ENCODE measurements at places on chromosomes 5 and 9.

GRCh38 chr5:10894445-10895054 is 133.5 kb upstream of the DAP start:
- no peak for DNase-seq

GRCh38 chr5:135880801-135881200 is 14.8 kb downstream of the IL9 start:
- no peak for DNase-seq

GRCh38 chr9:83027153-83027891 is 35.6 kb downstream of the RASEF start:
- no peak for DNase-seq

DNA sequence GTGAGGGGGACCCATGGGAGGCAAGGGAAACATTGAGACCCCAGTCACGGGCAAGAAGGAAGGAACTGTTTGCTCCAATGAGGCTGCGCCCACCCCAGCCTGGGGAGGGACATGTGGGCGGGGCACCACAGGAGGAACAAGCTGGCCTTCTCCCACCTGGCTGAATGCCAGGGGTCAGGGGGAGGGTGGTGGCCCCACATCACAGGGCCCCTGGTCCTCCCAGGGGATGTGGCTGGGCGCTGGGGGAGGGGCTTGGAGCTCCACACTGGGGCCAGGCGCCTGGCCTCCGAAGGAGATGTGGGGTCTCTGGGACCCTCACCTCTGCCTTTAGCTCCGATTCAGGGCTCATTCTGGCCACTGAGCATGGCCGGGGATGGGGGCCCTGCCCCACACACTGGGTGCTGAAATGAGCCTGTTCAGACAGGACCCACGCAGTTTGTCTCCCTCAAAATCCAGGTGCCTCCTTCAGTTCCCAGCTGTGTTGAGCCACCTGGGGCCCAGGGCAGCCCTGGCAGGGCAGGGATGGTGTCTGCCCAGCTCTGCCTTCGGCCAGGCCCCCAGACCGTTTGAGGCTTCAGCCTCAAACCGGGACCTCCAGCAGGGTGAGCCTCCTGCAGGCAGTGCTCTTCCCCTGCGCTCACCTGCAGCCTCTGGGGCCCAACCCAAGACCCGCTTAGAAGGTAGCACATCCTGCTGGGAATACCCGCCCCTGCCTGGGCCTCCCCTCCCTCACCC is 33.2 kb upstream of the NOTCH1 start:
- DNase-seq = no peak

DNA sequence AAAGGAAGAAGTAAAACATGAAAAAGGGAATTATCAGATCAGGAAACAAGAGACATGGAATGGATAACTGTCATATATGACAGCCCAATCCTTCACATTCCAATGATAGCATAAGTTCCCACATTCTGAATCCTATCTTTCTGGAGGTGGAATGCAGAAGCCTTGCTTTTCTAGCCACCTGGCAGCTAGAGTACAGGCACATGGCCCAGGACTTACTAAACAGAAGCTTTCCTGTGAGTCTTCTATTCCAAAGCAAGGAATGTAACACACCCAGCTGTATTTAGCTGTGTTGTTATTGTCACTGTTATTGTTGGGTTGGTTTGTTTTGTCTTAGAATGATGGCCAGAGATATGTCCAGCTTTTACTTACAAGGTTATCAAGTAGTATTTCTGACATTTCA is 780.5 kb upstream of the ZNF608 start:
- DNase-seq = no peak
